ENCODE measurements at places on chromosomes 3 and 15.

- DNase-seq, result no peak
These were observed 25.1 kb downstream of the CNTN6 start for GRCh38 chr3:1117843-1118473.

- no peak for DNase-seq
These were observed 32.4 kb downstream of the EIF3J start for GRCh38 chr15:44569316-44569715.

DNA sequence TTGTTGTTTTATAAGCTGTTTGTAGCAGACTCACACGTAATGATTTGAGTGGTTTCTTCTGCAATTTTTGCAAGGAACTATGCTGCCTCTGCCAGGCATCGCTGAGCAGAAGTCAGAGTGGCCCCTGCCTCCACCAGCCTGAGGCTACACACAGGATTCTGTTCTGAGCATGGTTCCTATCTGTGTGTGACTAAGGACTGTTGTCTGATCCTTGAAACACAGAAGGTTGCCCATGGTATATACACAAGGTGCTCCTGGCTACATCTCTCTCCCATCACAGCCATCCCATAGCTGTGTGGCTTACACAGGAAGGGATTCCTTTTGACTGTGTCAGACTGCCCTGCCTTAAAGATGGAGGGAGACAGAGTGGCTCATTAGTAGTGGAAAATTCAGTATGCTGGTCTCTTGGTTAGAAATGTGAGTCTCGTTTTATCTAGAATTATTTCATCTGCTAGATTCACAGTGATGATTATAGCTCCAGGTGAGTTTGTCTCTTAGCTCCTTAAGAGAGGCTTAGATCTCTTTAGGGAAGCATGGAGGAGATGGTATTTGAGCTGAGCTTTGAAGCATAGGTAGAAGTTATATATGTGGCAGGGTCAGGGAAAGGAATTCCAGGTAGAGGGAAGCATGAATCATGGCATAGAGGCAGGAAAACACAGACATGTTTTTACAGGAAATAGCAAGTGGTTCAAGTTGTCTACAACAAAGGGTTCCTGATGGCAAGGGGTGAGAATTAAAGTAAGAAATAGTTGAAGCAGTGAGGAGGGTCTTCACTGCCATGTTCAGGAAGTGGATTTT lies 37.5 kb downstream of the SNAPC5 start:
- no peak for DNase-seq

GRCh38 chr3:50490424-50490823 lies 13.0 kb downstream of the CACNA2D2 start:
- no peak for DNase-seq

DNA sequence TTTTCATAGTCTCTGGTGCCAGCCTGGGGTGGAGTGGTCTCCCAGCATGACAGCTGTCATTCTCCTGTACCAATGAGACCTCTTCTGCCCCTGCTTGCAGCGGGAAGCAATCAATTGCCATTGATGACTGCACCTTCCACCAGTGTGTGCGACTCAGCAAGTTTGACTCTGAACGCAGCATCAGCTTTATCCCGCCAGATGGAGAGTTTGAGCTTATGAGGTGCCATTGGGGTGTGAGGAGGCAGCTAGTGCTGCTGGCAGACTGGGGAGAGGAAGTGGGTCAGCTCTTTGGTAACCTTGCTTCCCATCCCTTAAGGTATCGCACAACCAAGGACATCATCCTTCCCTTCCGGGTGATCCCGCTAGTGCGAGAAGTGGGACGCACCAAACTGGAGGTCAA lies 4.4 kb upstream of the ABCF3 start:
- no peak for DNase-seq

GRCh38 chr3:18379647-18380046 lies 45.5 kb downstream of the SATB1 start:
- no peak for DNase-seq

DNA sequence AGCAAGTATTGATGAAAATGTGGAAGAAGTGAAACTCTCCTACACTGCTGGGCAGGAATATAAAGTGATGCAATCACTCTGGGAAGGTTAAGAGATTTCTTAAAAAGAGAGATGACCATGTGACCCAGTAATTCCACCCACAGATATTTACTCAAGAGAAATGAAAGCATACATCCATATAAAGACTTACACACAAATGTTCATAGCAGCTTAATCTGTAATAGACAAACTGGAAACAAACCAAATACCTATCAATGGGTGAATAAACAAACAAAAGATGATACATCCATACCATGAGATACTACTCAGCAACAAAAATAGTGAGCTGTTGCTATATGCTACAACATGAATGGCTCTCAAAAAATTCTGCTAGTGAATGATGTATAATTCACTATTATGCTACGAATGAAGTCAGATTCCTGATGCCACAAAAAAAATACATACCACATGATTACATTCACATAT lies 463.3 kb downstream of the MAGI1 start:
- peak; percentile 54 for DNase-seq

- DNase-seq, result no peak
These were observed 22.8 kb downstream of the MORF4L1 start for GRCh38 chr15:78895471-78895870.

DNA sequence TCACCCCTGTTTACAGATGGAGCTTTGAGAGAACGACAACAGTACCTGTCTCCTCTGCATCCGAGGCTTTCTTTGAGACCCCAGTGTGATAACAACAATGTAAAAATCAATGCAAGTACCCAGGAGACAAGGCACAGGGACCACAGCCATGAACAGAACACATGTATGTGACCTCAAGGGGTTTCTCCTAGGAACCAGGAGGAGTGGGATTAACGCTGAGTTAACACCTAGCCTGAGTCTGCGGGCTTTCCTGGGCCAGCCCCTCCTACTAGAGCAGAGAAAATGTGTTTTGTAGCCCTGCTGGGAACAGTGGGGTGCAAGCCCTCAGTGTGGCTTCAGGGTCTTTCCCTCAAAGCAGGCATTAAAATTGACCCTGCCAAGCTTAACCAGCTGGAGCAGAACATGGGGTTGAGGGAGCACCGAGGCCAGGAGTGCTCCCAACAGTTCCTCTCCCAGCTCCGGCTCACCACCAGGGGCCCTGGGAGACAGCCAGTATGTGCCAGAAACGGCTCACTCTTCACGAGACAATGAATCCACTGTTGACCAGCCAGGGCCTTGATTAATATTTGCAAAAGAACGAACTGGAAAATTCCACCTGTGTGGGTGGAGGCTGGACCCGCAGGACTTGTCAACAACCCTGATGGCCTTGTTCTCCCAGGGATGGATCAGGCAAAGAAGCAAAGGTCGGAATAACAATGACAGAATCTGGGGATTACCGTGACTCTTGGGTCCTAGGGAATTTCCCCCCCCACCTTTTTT lies 3.6 kb downstream of the CHDH start:
- no peak for DNase-seq

GRCh38 chr3:71300951-71301393 lies 282.6 kb downstream of the FOXP1 start:
- no peak for DNase-seq

DNA sequence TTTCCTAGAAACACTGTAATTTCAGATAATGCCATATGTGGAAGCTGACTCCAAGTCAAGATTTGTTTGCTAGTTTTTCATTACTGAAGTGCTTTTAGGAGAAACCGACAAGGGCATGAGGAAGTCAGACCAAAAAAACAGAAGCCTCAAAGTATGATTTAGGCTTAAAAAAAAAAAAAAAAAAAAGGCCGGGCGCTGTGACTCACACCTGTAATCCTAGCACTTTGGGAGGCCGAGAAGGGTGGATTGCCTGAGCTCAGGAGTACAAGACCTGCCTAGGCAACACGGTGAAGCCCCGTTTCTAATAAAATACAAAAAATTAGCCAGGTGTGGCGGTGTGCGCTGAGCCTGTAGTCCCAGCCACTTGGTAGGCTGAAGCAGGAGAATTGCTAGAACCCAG lies 11.6 kb downstream of the RPL15 start:
- DNase-seq, result peak; percentile 63

- DNase-seq, result no peak
These were observed 216.1 kb downstream of the ATP8B4 start for GRCh38 chr15:49902685-49903501.

- DNase-seq, result peak; percentile 16
These were observed 89.9 kb upstream of the TSPAN3 start for GRCh38 chr15:77160562-77161478.

GRCh38 chr3:120450600-120451271 lies at the start of gene FSTL1:
Gene FSTL1 (minus strand): TSS chr3:120450992. CDS start chr3:120450746, 246 bp downstream.
- no peak for DNase-seq

DNA sequence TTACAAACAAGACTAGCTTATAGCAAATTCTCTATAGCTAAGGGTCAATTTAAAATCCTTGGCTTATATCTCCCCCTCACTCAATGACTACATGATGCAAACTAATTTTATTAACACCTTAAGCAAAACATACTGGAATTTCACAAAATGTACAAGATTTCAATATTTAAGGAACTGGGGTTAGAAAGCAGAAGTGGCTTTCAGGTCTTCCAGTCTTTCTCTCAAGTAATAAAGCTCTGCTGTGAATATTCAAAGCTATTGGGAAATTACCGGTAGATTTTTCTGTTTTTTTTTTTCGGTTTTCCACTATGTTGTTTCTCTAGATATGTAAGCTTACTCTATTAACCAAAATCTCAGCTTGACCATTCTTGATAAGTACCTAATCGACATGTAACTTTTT lies 3.9 kb downstream of the EPM2AIP1 start:
- DNase-seq, result no peak

- no peak for DNase-seq
These were observed 43.0 kb upstream of the ATP2C1 start for GRCh38 chr3:130850843-130851242.

DNA sequence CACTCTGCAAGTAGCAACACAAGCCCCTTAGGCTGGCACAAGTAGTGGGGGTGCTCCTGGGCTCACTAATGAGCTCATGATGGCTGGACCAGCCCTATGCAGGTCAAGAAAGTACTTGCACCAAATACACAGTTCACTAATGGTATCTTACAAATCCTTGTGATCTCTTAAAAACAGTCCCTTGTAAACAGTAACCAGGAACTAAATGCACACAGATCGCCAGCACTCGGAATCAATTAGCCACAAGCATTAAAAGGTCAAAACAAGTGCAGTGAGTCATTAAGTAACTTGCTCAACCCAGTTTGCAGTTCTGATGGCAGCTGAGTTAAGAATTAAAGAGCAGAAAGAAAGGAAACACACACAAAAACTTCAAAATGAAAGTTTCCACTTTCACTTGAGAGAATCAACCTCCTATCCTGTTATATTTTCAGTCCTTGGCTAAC lies 43.2 kb downstream of the ARHGEF3 start:
- peak; percentile 96 for DNase-seq

All from MV-4-11 (cell line).